ENCODE measurements at places on chromosomes 1 and 21. TPM values are rescaled to one million over a fixed set of nuclear protein-coding genes. Genes with fewer than 3 reads are reported as not detected.

Gene RHEX
- not detected for total RNA-seq

Gene ERVH48-1
- total RNA-seq = 0.59 TPM

Gene ZNF697
- 41.9 TPM for total RNA-seq

Gene WNT3A
- total RNA-seq = not detected

DNA sequence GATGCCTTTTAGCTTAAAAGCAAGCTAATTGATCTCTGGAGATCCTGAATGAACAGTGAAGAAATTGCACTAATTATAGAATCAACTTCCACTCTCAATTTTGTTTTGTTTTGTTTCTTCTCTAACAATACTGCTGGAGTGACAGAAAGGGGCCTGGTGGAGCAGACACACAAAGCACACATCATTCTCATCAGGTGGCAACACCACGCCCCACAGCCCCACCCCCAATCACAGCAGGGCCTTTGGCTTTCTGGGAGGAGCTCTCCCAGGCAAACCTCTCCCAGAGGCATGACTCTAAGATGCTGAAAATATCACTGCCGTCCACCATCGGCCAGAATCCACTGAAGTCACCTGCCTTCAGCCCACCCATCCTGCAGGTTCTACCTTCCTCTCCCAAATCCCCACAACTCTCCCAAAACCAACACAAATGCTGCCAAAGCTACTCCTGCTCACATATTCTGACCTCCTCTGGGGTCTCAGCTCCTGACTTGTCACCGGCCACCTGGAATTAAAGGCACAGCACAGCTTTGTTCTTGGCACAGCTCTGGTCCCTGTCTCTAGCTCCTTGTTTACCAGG, 120.7 kb downstream of the GRIK3 start:
- peak; percentile 69 for DNase-seq

GRCh38 chr1:209364716-209365115, 218.8 kb upstream of the CAMK1G start:
- no peak for DNase-seq

Gene FCRL4
- total RNA-seq = not detected

Gene NRIP1
- 51.5 TPM for total RNA-seq

Gene NUP210L
- total RNA-seq = 0.10 TPM

DNA sequence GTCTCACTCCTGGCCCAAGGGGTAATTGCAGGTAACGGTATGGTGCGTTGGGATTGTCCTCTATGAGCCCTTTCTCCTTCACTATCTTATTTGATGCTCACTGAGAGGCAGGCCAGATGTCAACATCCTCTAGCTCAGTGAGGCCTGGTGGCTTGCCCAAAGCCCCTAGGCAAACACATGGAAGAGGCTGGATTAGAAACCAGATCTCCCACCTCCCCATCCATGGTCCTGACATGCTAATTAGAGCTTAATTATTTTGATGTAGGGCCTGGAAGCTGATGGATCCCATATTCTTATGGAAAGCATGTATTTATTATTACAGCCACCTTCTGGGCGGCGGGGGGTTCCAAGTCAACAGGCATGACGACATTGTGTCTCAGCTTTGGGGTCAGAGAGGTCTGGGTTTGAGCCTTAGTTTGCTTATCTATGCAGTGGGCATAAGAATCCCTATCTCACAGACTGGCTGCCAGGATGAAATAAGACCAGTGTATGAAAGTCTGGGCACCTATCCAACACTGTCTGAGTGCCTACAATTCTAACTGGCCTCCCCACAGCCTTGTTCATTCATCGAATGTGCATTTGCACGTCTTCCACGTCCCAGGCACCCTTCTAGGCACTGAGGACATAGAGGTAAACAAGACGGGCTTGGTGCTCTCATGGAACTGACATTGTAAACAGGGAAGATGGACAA, 6.2 kb downstream of the SMPDL3B start:
- no peak for DNase-seq

Gene B4GALT2
- 45.7 TPM for total RNA-seq

Gene SV2A
- 34.9 TPM for total RNA-seq
